Foreskin keratinocyte (primary cell): ENCODE measurements at places on chromosomes 2 and 18. TPM values are rescaled to one million over a fixed set of nuclear protein-coding genes. Genes with fewer than 3 reads are reported as not detected.

PPM1B gene
- 26.1 and 29.5 TPM in 2 replicates for total RNA-seq

IL1RN gene
- 20.8 and 28.9 TPM in 2 replicates for total RNA-seq

LPIN2 gene
- 6.6 and 7.3 TPM in 2 replicates for total RNA-seq

MRPS5 gene
- total RNA-seq = 55.9 and 62.8 TPM in 2 replicates

VPS4B gene
- 65.8 and 67.5 TPM in 2 replicates for total RNA-seq

FKBP7 gene
- total RNA-seq = 1.8 and 2.4 TPM in 2 replicates

TRIM43 gene
- total RNA-seq = not detected in 2 replicates

GRCh38 chr2:97646977-97647376 lies 1.1 kb downstream of the COX5B start:
- no peak for DNase-seq

DNA sequence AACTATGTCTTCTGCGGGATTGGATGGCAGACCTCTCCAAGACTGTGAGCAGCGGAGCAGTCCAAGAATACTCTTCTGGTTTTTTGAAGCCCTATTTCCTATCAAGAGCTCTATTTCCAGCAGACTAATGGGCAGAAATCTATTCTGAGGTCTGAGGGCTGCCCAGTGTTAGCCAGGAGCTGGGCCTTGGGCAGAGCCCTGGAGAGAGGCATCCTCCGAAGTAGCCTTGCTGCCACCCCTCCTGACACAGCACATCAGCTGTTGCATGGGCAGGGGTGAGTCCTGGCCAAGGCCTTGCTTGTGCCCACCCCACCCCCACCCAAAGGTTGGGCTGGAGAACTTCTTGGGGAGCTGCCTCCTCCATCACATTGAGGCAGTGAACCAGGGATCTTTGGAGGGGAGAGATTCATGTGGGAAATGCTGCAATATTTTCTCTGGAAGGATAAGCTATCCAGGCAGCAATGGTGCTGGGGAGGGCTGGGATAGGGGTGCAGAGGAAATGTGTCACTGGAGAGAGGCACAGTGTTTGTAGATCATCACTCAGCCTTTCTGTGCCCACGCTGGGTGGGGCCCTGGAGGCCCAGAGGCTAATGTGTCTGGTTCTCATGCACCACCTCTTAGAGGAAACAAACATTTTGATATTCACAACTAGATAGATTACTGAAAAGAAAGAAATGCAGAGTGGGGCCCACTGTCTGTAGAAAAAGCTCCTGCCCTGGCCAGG lies 104.7 kb downstream of the VSNL1 start:
- DNase-seq = no peak

DNA sequence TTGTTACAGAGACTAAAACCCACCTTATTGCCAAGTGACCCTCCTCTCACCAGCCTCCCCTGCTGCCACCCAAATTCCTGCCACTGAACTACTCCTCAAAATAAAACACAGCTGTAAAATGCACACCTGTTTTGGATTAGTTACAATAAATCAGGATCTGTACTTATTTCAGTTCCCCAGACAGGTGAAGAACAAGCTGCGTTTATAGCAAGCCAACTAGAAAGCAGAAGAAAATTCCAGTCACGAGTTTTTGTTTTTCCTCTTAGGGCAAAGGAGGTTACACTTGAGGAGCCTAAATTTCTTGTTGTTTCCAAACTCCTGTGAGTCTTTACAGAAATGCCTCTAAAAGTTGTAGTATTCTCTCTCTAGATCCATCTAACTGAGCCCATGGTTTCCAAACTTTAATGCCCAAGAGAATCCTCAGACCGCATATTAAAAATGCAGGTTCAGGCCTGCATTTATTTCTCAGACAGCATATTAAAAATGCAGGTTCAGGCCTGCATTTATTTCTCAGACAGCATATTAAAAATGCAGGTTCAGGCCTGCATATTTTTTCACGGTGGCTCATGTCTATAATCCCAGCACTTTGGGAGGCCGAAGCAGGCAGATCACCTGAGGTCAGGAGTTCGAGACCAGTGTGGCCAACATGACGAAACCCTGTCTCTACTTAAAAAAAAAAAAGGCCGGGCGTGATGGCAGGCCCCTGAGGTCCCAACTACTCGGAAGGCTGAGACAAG lies 62.2 kb downstream of the ALPK2 start:
- peak; percentile 59 for DNase-seq

- DNase-seq = no peak
Observed at GRCh38 chr2:195594919-195595694, 61.9 kb upstream of the SLC39A10 start.

GRCh38 chr2:8452296-8452695 lies 229.6 kb upstream of the ID2 start:
- DNase-seq = no peak

DNA sequence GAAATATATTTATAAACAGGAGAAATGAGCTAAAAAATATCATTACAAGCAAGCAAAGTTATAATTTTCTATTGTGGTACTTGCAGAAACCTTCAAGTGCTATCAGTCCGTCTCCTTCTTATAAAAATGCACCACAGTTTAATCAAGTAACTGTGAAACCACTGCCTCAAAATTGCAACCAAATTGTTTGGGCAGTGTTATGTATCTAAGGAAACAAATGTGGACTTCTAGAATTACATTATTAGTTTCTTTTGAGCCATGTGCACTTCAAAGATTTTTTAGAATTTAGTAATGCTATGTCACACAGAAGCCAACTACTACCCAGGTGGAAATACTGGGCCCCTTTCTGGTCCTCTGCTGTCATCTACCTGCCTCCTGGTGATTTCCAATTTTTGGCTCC lies 495.6 kb downstream of the NYAP2 start:
- no peak for DNase-seq

DNA sequence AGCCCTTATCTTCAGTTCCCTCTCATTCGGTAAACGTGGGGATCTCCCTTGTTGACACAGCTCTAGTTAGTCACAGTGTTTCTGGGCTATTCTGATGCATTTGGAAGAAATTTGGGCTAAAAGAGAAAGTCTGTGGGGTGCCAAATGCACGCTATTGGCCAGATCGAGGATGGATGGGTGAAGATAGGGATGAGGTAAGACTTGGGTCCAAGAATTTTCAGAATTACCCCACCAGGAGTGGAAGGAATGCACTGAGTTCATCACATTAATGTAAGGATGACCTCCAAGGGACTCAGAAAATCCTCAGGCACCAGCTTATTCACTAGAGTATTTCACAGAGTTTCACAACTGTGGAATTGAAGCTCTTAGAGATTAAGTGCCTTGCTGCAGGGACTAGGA lies 49.3 kb downstream of the NRP2 start:
- DNase-seq = no peak

- no peak for DNase-seq
Observed at GRCh38 chr2:182717416-182717815, 1.4 kb downstream of the DNAJC10 start.

GRCh38 chr2:43239981-43240765 lies 13.8 kb upstream of the ZFP36L2 start:
- DNase-seq = no peak

GRCh38 chr2:142131010-142131669 lies at the start of gene LRP1B:
LRP1B (minus strand) TSS chr2:142131016; CDS start chr2:142130729, 287 bp downstream.
- peak; percentile 54 for DNase-seq

- DNase-seq = peak; percentile 51
Observed at GRCh38 chr2:218853766-218854165, 5.8 kb upstream of the WNT6 start.

DNA sequence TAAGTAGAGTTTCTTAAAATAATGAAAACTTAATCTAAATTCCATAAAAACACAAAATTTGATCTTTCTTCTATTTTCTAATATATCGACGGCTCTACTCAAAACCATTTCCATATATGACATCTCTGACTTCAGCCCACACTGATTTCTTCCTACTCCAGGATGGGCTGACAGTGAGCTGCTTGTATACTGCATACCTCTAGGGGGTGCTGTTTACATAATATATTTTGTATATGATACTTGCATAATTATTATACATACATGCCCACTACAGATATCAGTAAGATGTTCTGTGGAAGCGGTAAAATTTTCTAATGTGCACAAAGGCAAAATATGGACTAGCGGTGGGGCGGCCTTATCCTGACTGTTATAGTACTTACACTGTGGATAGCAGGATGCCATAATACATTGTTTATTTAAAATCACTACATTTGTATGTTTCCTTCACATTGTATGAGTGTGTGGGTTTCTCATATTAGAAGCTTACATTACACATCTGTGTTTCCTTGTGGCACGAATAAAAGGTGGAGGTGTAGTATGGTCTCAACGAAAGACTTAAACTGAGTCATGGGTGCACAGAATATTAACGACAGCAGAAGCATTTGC lies 66.1 kb upstream of the NXPH2 start:
- no peak for DNase-seq

- DNase-seq = no peak
Observed at GRCh38 chr2:177708660-177709444, 316.3 kb downstream of the AGPS start.

DNA sequence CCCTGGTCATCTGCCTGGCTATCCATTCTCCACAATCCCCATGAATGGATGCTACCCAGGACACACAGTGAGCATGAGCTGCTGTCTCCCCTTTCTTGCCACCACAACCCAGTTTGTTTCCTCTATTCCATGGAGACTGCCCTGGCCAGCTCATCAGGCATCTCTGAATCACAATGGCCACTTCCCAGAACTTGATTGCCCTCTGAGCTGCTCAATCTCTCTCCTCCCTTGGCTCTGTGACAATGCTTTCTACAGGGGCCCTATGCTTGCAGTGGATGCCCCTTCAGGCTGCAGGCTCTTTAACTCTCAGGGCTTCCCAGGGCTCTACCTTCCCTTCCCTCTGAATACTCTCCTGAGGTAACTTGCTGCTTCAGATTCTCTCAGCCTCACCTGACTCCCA lies 14.4 kb upstream of the SLC4A5 start:
- DNase-seq = no peak

DNA sequence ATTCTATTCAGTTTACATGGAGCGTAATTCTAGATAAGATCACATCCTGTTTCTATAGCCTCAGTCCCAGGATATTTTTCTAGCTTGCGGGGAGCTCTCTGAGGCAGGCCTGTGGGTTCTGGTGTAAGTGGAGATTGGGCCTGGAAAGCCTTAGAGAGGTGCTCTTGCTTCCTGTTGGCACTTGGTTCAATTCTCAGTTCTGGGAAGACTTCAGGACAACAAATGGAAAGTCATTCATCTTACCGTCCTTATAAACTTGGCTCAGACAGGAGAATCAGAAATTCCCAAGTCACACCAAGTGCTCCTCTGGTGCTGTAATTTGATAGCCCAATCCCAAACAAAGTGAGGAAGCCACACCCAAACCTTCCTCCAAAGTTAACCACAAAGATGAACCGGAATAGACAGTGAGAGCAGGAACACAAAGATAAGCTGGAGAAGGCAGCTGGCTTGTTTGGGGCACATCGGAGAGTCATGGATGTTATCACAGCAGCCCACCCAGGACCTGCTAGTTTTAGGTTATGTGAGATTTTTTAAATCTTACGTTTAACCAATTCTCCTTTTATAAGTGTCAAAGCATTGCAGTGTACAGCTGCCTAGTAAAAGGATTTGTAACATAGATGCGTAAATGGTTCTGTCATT lies 144.3 kb upstream of the MAP3K20 start:
- DNase-seq = peak; percentile 40

- DNase-seq = peak; percentile 71
Observed at GRCh38 chr18:54162431-54162830, 62.0 kb downstream of the MBD2 start.

GRCh38 chr2:171703574-171704347 lies 16.5 kb downstream of the DYNC1I2 start:
- no peak for DNase-seq

DNA sequence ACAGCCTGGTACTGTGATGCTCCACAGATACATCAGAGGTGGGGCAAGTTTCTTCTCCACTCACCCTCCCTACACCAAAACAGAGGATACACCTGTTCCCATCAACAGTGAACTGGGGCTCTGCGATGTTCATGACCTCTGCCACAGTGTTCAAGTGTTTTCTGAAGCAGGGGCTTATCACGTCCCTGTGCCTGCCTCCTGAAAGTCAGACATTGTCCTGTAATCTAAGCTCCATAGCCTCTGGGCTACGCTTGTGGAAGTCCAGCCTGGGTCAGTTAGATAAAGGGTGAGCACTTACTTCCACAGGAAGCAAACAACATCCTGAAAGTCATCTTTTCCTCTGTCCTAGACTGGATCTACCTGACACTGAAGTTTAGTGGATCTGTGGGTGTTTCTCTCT lies 20.2 kb upstream of the MRO start:
- DNase-seq = no peak

GRCh38 chr2:107525406-107525805 lies 301.3 kb upstream of the RGPD4 start:
- DNase-seq = no peak

- DNase-seq = peak; percentile 45
Observed at GRCh38 chr2:53131416-53131815, 636.2 kb upstream of the CHAC2 start.

GRCh38 chr18:46899274-46899948 lies 17.9 kb downstream of the PIAS2 start:
- no peak for DNase-seq

DNA sequence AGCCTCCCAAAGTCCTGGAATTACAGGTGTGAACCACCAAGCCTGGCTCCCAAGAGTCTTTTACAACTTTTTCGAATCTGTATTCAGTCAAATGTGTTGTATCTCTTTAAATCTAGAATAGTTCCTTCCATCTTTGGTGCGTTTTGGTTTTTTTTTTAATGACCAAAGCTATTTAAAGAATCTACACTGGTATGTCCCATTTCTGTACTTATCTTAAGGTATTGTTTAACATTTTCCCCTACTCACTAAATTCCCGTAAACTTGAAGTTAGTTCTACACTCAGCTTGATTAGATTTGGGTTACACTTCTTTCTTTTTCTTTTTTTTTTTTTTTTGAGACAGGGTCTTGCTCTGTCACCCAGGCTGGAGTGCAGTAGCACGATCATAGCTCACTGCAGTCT lies 63.8 kb downstream of the TMEM237 start:
- DNase-seq = no peak

DNA sequence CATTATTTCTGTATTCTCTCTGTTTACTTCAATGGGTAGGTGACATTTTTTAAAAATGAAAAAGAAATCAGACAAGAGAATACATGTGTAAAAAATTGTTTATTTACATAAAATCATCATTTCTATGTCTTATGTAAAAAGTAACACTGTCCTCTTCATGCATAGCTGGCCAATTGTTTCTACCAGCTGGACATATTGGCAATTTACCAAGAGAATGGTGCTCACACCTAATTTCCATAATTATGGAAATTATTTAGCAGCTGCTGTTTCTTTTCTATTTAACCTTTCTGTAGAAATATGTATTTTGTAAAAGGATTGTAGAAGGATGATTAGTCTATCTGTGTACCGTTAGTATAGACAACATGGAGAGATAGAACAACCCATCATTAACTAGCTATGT lies 791.9 kb downstream of the TRIB2 start:
- no peak for DNase-seq

- no peak for DNase-seq
Observed at GRCh38 chr2:6789559-6790138, 76.1 kb downstream of the CMPK2 start.

- DNase-seq = no peak
Observed at GRCh38 chr2:105183555-105184323, 57.8 kb upstream of the GPR45 start.

DNA sequence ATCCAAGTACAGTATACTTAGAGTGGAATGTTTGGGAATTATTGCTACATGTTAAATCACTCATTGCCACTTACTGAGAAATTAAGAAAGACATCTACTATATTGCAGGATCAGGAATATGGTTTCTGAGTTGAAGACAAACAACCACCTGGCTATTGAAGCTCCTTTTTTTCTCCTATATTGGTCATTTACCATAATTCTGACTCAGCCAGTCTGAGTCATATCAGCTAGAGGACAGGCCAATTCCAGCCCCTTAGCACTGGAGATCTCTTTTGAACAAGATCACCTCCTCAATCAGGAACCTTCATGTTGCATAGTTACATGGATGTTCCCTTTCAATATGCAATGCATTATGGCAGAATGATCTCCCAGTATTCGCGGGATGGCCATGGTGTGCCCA lies 42.7 kb upstream of the CDH19 start:
- peak; percentile 2 for DNase-seq

GRCh38 chr18:506801-507200 lies 6.3 kb upstream of the COLEC12 start:
- DNase-seq = no peak
